ENCODE measurements at places on chromosomes 4 and X. TPM values are rescaled to one million over a fixed set of nuclear protein-coding genes. Genes with fewer than 3 reads are reported as not detected.

The SORCS2 gene
- total RNA-seq = 2.2 TPM

The PSMD10 gene
- total RNA-seq = 52.6 TPM

GRCh38 chrX:119075270-119076025 lies 2.7 kb downstream of the CT47C1 start:
- DNase-seq = no peak

GRCh38 chrX:45329217-45329616 lies 128.5 kb upstream of the DIPK2B start:
- no peak for DNase-seq
